Glutamatergic neuron (in vitro differentiated cells): ENCODE measurements at places on chromosomes 3 and 15. TPM values are rescaled to one million over a fixed set of nuclear protein-coding genes. Genes with fewer than 3 reads are reported as not detected.

TTLL13 gene
- total RNA-seq = not detected

SLC22A13 gene
- total RNA-seq = 1.5 TPM

SLC24A5 gene
- total RNA-seq = not detected

XCR1 gene
- total RNA-seq = not detected

LSM3 gene
- 8.4 TPM for total RNA-seq

ARGFX gene
- not detected for total RNA-seq

TLE3 gene
- 89.2 TPM for total RNA-seq

CHRD gene
- total RNA-seq = 47.1 TPM

DNA sequence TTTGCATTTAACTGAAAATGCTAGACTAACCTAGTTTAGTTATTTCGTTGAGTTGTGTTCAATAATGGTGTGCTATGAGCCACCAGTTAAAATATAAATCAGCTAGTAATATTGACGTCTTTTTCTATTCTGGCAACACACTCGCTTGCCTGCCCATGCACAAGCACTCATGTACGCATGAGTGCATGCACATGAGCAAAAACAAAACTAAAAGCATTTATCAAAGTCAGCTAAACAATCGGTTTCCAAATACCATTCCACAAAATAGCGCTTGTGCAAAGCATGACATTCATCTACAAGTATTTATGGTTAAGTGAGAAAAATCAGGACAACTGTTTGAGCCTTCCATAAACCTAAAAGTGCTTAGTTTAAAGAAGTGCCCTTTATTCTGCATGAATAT, 13.1 kb upstream of the SAMMSON start:
- no peak for DNase-seq

- peak; percentile 45 for DNase-seq
Measured at GRCh38 chr15:84981711-84982300, at the start of gene PDE8A. Gene PDE8A (plus strand): TSS chr15:84981856. CDS start chr15:84982163, 307 bp downstream.

GRCh38 chr3:117669774-117670173, 960.2 kb downstream of the TUSC7 start:
- DNase-seq = no peak

- no peak for DNase-seq
Measured at GRCh38 chr15:27808182-27808581, 290.9 kb downstream of the OCA2 start.

DNA sequence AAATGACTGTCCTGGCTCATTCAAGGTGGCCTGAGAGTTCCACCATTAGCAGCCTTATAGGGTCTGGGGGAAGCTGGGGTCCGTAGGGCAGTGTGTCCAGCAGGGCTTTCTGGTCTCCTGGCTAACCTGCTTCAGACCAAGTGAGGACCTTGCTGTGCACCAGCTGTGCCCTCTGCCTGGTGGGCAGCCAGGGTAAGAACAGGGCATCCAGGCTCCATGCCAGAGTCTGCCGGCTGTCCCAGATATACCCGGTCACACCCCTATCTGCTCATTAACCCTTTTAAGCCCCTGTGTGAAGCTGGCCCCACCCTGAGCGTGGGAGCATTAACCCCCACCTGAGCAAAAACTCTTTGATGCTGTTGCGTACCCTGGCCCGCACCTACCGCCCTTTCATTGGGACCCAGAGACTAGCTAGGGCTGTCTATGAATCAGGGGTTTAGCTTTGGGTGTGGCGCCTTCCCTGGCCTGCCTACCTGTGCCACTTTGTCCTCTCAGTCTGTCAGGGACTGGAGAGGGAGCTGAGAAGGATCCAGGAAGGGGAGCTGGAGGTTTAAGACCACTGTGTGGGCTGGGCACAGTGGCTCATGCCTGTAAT, 17.6 kb downstream of the SEMA3F start:
- DNase-seq = no peak

DNA sequence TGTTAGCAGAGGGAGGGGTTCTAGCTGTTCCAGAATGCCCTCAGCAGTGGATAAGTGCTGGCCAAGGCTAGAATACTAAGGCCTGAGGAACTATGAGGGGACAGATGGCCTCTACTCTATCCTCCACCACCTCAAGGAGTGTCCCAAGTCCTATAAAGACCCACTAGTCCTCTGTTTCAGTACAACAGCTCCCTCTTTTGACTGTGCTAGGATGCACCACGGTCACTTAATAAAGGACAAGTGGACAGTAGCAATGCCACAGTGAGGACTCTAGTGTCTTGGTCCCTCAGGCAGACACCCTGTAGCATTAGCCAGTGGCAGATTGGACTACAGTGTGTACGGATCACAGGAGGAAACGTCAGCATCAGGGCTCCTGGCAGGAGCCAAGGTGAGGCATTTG, 171.8 kb upstream of the PROK2 start:
- DNase-seq = no peak

GRCh38 chr15:68930268-68931022, at the start of gene SPESP1:
Gene SPESP1 (plus strand): TSS chr15:68930525. CDS start chr15:68930654, 129 bp downstream.
- no peak for DNase-seq

DNA sequence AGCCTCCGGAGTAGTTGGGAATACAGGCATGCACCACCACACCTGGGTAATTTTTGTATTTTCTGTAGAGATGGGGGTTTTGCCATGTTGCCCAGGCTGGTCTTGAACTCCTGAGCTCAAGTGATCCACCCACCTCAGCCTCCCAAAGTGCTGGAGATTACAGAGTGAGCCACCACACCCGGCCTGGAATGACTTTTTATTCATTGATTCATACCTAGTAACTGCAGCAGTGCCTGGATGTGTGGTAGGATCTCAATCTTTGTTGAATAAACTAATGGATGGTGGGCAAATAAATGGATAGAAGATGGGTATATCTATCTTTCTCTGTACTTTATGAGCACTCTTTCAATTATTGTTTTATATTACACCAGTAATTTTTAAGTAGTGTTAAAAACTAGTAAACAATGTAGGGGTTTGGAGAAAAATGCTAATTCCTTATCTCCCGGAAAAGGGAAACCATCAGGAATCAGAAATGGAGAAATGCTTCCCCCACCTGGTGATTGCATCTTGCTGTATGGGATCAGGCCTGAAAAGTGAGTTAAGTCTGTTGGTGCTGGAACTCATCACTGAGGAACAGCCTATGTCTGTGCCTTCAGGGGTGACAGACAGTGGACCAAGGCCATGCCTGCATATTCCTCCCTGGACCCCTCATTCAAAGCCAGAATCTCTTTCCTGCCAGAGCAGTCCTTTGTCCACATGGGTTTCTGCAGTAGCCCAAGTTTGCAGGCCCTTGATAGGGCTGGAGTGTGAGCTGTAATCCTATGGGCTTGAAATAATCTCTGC, 161.0 kb upstream of the CTDSPL start:
- no peak for DNase-seq

DNA sequence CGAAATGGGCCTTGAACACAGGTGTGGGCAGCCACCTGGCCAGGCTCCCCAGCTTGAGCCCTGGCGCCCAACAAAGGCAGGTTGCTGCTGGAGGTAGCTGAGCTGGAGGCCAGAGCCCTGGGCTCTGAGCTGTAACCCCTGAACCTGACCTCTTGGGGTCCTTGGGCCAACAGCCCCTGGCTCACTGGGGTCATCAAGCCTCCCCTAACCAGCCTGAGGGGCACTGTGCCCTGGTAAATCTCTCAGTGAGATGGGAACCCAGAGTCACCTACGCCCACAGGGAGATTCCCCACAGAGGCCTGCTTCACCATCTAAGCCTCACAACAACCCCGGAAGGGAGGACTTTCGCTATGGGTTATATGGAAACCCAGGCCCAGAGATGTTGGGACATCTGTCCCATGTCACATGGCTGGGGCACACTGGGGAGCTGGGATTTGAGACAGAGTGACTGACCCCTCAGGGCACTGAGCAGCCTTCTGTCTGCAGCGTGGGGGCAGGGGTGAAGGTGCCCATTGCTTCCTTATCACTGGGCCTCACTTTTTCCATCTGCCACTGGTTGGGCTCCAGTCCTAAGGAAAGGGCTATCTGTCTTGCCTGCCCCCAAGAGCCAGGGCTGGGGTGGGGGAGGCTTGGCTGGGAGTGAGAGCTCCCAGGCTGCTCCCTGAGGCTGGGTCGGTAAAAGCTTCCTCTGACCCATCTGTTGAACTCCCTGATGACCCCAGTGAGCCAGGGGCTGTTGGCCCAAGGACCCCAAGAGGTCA, 59.1 kb downstream of the IQSEC1 start:
- DNase-seq = no peak

DNA sequence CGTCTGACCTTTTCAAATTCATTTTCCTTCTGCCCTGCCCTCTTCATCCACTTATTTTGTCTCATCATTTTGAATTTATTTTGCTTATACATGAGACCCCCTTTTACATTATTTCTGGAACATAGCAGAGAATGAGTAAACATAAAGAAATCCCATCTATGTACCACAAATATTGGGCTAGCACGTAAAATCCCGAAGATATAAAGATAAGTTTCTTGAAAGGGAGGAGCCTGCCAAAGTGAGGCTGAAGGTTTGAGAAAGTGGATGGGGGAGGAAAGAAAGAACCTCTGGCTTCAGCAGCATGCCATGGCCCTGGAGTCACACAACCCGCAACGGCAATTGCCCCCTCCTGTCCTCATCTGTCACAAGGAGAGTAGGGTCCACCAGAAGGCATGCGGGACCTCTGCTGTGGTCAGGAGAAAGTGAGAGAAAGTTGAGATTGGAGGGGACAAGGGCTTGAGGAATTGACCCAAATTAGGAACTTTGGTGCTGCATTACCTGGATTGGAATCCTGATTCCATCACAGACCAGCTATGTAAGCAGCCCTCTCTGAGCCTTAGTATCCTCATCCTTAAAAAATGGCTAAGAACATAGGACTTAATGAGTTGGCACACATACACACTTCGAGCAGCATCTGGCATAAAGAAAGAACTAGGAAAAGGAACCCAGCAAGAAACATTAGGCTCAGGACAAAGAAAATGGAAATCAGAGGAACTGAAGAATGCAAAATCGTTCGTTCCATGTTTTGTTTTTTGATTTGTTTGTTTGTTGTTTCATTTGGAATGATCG, 53.7 kb upstream of the GYG1 start:
- DNase-seq = no peak

DNA sequence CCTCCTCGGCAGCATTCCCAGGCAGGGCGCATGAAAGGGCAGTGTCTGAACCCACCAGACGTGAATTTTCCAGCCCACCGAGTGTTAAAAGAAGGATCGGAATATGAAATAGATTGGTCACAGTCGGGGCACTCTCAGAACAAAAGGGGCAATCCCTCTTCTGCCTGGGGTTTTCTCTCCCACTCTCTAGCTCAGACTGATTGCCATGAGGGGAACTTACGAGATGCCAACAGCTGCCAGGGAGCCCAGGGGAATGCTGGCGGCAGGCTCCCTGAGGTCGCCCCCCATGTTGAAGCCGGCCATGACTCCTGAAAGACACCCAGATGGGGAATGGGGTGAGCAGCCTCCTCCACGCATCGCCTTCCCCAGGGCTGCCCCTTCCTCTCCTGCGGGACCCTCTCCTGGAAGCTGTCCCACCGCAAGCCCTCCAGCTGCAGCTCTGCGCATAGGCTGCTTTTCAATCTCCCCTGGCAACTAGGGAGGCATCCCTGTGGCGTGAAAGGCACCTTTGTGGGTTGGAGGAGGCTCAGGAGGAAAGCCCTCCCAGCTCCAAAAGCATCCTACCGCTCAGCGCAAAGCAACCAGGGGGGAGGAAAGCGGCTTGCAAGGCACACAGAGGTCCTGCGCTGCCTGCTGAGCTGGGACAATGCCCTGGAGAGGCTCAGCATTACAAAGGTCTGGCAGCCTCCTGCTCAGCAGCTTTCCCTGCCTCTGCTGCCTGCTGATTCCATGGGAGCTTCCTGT, 64.8 kb upstream of the HEG1 start:
- DNase-seq = peak; percentile 55

DNA sequence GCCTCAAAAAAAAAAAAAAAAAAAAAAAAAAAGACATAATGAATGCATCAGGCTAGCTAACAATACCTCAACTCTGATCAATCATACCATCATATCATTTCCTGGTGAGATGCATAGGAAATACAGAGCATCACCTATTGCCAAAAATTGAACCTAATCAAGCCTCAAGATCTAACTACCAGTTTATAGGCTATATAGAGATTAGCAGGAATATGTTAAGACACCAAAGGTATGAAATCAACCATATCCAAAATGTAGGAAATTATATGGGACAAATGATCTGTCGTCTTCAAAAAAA, 387 bp upstream of the VPS33B start:
- no peak for DNase-seq

DNA sequence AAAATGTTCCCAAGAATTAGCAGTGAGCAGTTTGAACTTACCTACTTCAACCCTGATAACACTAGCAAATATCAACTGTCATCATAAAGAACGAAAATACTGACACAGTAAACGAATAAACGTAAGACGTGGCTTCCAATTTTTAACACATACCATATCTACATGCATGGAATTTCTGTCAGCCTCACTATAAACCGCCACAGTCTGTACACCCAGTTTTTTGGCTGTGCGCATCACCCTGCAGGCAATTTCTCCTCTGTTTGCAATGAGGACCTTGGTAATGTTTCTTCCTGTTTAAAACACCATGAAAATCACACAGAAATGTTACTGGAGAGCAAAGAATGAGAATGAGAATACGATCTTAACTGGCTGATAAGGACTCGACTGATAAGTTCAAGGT, 7.0 kb downstream of the MCCC1 start:
- no peak for DNase-seq

GRCh38 chr3:190546881-190547510, 33.1 kb downstream of the IL1RAP start:
- DNase-seq = no peak

DNA sequence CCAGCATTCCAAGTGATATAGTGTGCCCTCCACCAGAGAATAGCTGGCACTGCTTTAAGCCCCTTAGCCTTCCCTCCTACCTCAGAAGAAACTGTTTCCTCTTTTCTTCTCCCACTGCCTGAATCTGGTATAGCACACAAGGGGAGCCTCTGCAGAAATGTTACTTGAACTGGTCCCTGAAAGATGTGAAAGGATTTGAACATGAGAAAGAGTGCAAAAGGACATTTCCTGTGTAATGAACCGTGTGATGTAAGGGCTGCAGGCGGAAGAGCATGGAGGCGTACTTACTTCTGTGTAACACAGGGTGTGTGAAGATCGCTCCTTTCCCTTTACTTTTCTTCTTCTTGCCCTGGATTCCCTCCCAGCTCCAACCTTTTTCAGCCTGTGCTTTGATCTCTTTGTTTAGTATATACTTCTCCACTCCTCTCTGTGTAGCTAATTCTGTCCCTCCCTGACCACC, 8.4 kb downstream of the TMOD3 start:
- DNase-seq = no peak
